ENCODE measurements at places on chromosomes 12 and 14.

DNA sequence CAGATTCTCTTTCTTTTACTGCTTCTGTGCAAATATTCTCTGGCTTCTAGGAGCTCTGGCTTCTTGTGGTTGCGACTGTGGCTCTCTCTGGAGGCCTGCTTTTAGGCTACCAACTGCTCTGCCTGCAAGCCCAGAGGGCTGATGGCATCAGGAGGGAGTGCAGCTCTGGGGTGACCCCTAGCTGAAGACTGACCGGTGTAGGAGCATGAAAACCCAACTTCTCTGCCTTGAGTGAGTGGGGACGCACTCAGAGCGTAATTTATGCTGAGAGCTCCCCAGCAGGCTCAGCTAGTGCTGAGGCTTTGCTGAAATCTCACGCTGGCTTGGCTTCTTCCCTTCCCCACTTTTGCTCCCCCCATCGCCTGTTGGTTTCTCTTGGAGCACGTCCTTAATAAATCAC, 29.9 kb upstream of the RBM19 start:
- no peak for DNase-seq

DNA sequence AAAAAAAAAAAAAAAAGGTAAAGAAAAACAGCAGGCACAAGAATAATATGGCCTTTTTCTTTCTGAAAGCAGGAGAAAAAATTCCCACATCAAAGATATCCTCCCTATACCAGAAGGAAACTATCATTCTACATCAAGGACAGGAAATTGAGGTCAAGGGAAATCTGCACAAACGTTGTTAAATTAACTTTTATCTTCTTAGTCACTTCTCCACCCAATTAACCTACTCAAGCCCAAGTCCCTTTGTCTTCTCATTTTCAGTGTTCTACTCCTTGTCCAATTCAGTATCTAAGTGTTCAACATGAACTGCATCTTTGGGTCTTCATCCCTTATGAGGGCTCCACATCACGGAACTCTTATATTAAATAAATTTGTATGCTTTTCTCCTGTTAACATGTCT, 15.7 kb downstream of the NDUFA12 start:
- no peak for DNase-seq

- no peak for DNase-seq
These were observed 17.3 kb downstream of the TOGARAM1 start for GRCh38 chr14:44979273-44979672.

- DNase-seq = no peak
These were observed 31.2 kb upstream of the OAS1 start for GRCh38 chr12:112875608-112876007.

DNA sequence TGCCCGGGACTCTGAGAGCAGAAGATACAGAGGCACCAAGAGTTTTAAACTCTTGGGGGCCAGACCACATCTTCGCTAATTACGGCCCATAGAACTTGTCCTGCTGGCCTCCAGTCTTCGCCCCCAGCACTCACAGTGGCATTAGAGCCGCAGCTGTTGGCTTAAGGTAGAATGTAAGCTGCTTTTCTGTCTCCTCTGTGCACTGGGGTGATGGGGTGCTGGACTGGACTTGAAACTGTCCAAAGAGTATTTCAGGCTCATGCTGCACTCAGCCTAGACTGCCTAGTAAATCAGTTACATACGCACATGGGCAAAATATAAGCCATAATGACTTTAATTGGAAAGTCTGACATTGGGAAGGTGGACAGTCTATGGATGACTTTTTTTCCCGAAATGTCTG, 29.0 kb downstream of the YY1 start:
- DNase-seq = no peak

- no peak for DNase-seq
These were observed 41.7 kb downstream of the PPM1H start for GRCh38 chr12:62893276-62893675.

GRCh38 chr12:54439521-54440255, 20.6 kb upstream of the ITGA5 start:
- peak; percentile 65 for DNase-seq

- DNase-seq = no peak
These were observed 152.9 kb downstream of the CAND1 start for GRCh38 chr12:67422081-67422480.

DNA sequence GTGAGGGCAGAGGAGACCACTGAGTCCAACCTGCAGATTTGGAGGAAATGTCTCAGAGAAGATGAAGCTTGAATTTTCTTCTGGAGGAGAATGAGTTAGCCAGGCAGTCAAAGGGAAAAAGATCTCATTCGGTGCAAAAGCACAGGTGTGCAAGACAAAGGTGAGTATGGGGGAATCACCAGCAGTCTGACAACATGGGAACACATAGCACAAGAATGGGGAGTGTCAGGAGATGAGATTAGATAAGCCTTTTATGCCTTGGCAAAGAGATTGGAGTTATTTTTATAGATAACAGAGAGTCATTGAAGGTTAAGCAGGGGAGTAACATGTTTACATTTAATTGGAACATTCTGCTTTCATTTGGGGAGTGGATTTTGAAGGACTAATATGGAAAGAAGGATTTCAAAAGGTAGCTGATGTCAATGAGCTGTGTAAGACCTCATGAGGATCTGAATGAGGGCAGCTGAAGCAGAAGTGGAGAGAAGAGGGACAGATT, 171.3 kb upstream of the NTF3 start:
- DNase-seq = no peak

- no peak for DNase-seq
These were observed 10.1 kb downstream of the TMEM179 start for GRCh38 chr14:104594310-104595046.

GRCh38 chr12:131636266-131636665, 74.6 kb upstream of the SFSWAP start:
- DNase-seq = no peak

GRCh38 chr12:64452559-64453329, 824 bp downstream of the TBK1 start:
- DNase-seq = peak; percentile 72

DNA sequence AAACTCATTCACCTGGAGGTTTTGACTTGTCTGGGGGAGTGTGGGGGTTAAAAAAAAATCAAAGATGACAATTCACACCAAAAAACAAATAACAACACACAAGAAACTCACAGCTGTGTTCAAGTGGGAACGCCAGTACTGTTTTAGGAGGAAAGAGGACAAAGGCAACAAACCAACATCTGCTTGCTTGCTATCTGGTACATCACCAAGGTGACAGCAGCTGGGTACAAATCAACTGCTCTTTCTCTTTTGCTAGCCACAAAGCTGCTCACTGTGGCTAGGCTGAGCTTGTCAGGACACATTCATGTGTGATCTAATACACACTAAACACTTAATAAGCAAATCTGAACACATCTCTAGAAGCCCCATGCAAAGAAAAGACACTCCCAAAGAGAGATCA, 128.0 kb upstream of the RAP1B start:
- DNase-seq = no peak
